NB4 (cell line): ENCODE measurements at places on chromosomes 4 and X.

DNA sequence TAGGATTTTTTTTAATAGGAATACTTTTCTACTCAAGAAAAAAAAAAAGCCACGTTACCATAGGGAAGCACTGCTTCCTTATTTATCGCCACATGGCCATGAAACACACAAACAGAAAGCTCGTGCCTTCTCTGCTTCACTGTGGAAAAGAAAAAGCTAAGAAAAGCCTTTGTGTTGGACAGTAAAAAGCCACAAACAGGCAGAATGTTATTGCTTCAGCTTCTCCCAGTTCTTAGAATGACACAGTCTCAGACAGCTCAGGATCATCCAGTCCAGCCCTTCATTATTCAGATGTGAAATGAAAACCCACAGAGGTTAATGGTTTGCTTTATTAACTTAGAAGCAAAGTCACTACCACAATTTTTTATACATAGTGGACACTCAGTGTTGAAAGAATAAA lies 181.6 kb upstream of the NOCT start:
- DNase-seq = no peak

DNA sequence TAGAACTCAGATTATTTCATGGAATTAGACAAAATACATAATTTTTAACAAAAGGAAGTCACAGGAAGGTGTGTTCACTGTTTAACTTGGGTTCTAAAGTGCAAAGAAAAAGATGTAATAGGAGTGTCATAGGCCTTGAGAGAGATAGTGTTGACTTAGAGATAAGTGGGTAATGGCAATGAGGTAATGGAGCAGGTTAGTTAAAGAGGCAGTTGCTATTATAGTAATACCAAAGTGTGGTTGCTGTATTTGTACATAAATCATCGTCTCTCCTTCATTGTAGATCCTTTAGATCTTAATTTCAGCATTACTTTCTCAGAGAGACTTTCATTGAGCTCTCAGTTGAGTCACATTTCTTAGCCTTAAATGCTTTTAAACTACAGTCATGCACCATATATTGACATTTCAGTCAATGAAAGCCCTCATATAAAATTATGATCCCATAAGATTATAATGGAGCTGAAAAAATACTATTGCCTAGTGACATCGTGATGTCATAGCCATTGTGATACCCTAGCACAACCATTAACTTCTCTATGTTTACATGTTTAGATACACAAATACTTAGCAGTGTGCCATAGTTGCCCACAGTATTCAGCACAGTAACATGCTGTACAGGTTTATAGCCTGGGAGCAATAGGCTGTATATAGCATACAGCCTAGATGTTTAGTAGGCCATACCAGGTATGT lies 245.4 kb downstream of the ADGRL3 start:
- no peak for DNase-seq

- no peak for DNase-seq
These were observed 24.4 kb downstream of the FRAS1 start for GRCh38 chr4:78081541-78081940.

DNA sequence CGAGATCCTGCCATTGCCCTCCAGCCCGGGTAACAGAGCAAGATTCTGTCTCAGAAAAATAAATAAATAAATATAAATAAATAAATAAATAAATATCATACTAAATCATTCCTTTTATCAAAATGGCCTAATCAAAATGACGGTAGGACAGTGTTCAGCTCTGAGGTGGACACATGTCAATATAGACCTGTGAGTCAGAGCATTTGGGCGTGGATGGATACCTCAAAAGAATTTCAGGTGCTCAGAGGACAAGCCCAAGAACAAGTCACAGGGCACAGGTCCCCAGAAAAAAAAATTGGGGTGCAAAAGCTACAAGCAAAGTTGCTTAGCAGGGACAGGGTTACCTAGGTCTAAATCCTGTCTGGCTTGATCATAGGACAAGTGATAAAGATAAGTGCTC lies 204.7 kb upstream of the HS3ST1 start:
- no peak for DNase-seq

GRCh38 chr4:112975567-112976355 lies 73.7 kb upstream of the ANK2 start:
- DNase-seq = no peak
